ENCODE measurements at places on chromosomes 5 and 9. TPM values are rescaled to one million over a fixed set of nuclear protein-coding genes. Genes with fewer than 3 reads are reported as not detected.

Gene ORM2
- not detected for total RNA-seq

Gene G3BP1
- total RNA-seq: 295 TPM

Gene MXD3
- total RNA-seq: 4.6 TPM

Gene BAAT
- 0.04 TPM for total RNA-seq

Gene IFNA13
- not detected for total RNA-seq

Measured in foreskin keratinocyte (primary cell).